Endothelial cell of umbilical vein (primary cell): ENCODE measurements at places on chromosomes 2 and 18.

DNA sequence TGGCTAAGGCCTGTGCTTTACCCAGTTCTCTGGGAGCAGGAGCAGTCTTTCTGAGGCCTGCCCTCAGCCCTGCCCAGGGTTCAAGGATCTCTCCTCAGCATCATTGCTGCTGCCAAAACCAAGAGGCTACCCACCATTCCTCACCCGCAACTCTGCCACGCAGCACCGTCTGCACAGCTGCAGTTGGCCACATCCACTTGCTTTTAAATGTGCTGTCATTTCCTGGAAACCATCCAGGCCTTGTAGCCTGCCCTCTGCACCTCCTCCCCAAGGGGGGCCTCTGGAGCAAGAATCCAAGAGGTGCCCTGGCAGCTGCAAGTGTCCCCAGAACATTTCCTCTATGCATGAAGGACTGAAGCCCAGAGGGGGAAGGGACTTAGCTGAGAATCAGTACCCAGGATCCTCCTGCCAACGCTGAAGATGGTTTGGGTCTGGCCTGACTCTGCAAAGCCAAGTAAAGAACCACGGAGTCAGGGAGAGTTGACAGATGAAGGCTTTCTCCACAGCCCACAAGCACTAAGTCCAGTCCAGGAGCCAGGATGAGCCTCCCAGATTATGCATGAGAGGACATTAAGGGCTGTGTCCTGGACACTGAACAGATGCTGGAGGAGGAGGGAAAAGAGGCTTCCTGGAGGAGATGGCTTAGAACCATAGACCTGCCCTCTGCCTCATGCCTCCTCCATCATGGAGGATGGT lies 14.9 kb downstream of the EMX1 start:
- DNase-seq = no peak

- no peak for DNase-seq
Observed at GRCh38 chr18:34998661-34999060, 42.6 kb upstream of the MAPRE2 start.

GRCh38 chr18:9849407-9850283 lies 36.1 kb upstream of the TXNDC2 start:
- no peak for DNase-seq

DNA sequence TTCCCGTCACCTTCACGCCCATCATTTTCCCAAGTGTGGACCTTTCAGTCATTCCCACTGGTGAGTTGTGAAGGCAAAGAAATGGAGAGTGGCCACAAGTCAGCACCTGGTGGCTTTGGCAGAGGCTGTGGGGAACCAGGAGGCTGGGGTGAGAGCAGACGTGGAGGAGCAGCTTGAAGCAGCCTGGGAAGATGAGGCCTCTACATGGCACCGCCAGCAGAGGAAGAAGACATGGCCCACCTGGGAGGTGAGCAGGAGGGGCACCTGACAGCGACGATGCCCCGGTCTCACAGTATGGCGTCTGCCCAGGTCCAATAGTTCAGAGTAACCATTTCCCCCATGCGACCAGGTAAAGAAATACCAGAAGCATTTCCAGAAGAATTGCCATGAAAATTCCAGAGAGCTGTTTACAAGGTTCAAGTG lies 69.0 kb downstream of the TPO start:
- DNase-seq = no peak

GRCh38 chr18:29862824-29863223 lies 1179.7 kb downstream of the DSC3 start:
- no peak for DNase-seq

- DNase-seq = no peak
Observed at GRCh38 chr18:49584394-49584793, 22.5 kb downstream of the LIPG start.

DNA sequence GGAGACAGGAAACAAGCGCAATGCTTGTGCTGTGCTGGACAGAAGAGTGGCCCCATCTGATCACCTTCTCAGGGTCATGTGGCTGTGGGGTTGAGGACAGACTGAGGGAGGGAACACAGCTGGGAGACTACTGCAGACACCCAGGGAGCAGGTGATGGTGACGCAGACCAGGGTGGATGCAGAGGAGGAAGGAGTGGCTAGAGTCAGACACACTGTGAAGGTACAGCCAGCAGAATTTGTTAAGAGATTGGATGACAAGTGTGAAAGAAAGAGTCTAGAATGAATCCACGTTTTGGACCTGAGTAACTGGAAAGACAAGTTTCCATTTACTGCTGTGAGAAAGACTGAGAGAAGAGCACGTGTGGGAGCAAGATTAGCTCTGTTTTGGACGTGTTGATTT lies 15.9 kb upstream of the POMC start:
- DNase-seq = no peak

DNA sequence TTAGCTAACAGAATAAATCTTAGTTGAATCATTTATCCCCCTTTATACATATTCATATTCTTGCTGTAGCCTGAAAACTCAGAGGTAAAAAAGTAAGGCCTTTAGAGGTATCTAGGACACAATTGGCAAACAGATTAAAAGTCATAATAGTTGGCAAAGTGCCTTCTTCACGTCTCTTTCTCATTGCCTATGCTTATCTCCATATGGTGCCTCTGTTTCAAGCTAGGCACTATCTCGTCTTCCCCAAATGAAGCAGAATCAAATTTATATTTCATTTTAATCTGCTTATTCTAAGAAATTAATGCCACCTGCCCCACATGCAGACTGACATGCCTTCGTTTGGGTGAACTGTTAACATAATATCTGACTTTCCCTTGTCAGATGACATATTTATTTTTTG lies 245.4 kb downstream of the CDH2 start:
- no peak for DNase-seq

- DNase-seq = no peak
Observed at GRCh38 chr2:64819361-64819760, 165.6 kb upstream of the SERTAD2 start.

- no peak for DNase-seq
Observed at GRCh38 chr2:98343285-98343684, 3.0 kb upstream of the CNGA3 start.

DNA sequence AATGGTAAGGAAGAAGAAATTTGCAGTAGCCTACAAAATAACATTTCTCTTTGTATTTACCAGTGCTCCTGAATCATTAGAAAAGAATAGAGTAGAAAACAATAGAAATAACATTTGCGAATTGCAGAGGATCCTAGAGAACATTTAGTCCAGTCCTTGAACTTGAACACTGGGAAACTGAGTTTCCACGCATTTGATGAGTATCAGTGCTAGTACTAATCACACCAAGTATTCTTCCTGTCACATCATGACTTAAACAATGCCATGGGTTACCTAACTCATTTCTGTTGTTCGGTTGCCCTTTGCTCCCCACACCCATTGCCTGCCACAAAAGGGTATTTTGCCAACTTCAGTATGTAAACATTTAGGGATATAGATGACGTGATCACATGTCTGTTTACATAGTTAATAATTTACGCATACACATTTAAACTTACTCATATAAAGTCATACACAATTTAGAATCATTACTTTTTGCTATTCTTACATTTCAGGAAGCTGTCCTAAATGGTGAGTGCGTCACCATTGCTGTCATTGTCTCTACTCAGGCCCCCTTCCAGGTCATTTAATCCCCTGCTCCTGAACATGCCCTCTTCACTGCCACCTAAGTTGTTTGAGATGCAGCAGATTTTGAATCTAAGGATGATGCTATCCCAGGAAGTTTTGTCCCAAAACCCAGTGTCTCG lies 42.3 kb downstream of the CRIM1 start:
- no peak for DNase-seq

GRCh38 chr2:37366773-37367172 lies 22.3 kb downstream of the QPCT start:
- no peak for DNase-seq

- DNase-seq = no peak
Observed at GRCh38 chr2:115606350-115606749, 1163.9 kb downstream of the DPP10 start.

DNA sequence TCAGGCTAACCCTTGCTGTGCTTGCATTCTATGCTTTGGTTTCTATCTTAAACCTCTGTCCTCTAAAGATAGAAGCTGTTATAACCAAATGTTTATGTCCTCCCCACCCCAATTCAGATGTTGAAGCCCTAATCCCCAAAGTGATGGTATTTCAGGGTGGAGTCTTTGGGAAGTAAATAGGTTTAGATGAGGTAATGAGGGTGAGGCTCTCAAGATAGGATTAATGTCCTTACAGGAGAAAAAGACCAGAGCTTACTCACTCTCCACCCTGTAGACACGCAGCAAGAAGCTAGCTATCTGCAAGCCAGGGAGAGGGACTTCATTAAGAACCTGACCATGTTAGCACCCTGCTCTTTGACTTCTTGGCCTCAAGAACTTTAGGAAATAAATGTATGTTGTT lies 362.5 kb downstream of the ERBB4 start:
- DNase-seq = no peak

DNA sequence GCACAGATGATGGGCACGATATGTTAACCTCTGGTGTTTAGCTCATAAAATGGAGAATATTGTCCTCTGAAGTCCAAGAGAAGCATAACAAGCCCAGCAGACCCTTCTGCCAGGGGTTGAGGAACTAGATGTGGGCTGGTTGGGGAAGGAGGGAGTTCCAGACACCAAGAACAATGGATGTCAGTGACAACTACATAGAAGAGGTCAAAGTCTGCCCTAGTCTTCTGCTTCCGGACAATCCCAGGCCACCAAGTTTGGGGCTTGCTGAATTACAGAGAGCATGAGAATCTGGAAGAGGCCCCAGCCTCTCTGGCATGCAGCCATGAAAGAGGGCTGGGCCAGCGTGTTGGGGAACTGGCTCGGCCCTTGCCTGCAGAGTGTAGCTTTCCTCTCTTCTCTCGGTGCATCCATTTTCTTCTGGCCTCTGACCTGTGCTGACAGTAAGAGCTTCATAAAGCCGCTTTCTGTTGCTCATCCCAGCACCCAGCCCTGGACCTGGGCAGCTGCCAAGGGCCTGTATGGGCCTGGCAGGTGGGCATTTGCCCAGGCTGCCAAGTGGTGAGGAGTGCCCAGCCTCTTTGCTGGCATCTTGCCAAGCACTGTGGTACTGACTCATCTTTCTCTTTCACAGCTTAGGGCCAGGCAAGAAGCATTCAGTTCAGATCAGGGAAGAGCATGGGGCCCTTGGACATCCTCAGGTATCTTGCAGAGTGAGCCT lies 14.6 kb upstream of the LAPTM4A start:
- DNase-seq = peak; percentile 35

GRCh38 chr2:43522177-43522576 lies 73.7 kb downstream of the THADA start:
- DNase-seq = no peak

- no peak for DNase-seq
Observed at GRCh38 chr2:214569419-214570035, 158.7 kb downstream of the VWC2L start.

DNA sequence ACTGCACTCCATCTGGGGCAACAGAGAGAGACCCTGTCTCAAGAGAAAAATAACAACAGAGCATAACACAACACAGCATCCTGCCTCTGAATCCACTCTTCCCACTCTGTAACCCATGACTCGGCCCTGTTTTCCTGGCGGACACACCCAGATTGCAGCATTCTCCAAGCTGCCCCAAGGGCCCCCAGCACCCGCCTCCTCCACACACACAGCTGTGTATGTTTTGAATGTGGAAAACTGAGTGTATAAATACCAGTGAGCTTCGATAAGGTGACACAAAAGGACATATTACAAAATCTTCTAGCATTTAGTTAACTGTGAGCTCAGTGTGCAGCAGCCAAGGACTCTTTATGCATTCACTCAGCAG lies 13.0 kb downstream of the IMPA2 start:
- no peak for DNase-seq

DNA sequence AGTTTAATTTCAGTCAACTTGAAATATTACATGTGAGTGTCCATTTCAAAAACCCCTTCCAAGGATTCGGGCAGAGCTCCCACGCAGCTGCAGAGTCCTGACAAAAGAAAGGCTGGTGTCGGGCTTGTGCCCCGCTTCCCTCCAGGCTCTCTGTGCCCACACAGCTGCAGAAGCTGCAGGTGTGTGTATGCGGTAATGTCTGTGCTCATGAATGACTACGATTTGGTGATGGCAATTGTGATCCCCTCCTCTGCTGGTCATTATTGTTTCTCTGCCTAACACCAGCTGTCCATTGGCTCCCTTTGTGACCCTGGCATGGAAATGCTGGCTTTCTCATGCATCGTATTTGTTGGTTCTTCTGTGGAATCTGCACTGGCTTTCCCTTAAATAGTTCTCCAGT lies 224.8 kb downstream of the NUP35 start:
- no peak for DNase-seq
